AG20443 (cell line): ENCODE measurements at places on chromosomes 11 and 22.
A peak's percentile ranks its signal among the peaks of the same experiment; 100 is the strongest.

DNA sequence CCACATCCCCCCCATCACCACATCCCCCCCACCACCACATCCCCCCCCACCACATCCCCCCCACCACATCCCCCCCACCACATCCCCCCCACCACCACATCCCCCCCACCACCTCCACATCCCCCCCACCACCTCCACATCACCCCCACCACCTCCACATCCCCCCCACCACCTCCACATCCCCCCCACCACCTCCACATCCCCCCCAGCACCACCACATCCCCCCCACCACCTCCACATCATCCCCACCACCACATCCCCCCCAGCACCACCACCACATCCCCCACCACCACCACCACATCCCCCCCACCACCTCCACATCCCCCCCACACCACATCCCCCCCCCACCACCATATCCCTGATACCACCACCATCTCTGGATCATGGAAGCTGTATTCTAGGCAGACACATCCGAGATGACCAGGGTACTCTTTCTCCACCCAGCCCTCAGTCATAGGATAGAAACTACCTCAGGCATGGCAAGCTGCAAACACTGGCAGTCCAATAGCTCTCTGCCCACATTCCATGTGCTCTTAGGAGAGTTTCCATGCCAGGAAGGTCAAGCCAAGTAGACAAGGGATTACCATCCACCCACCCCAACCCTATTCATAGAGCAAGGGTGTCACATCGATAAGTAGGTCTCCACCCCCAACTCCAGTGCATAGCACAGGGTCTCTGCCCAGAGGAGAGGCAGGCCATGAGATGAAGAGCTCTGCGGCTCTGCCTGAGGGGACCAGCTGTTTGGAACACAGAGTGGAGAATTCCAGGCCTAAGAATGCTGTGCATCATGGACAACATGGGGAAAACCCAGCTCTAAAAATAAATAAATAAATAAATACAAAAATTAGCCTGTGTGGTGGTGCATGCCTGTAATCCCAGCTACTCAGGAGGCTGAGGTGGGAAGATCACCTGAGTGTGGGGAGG, 33.0 kb upstream of the TEAD1 start:
- DNase-seq, result peak; percentile 28

- DNase-seq, result no peak
These were observed 57.5 kb downstream of the PAK1 start for GRCh38 chr11:77416357-77416756.

DNA sequence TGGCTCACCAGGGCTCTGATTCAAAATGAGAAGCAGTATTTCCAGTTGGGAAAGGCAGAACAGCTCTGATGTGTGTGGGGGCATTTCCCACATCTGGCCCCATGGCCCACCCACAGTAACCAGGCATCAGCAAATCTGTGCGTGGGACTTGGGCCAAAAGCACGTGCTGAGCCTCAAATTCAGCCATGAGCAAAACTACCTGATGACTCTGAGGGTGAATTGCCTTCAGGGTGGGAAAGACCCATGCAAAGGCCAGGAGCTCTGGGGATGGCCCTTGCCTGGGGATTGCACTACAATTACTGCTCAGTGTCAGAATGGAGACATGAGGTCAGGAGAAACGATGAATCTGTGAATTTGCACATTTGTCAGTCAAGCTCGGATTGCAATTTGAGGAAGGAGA, 20.9 kb downstream of the TP53AIP1 start:
- no peak for DNase-seq

- no peak for DNase-seq
These were observed 145.7 kb downstream of the TENM4 start for GRCh38 chr11:79294845-79295731.
